Transverse colon (tissue), 4 donors: ENCODE measurements at places on chromosomes 6 and 20.
A peak's percentile ranks its signal among the peaks of the same experiment; 100 is the strongest.

- no peak for DNase-seq
Measured at GRCh38 chr20:19609642-19610223, 148.3 kb upstream of the RIN2 start.

- DNase-seq: no peak
Measured at GRCh38 chr6:91106083-91106482, 519.2 kb upstream of the MAP3K7 start.

DNA sequence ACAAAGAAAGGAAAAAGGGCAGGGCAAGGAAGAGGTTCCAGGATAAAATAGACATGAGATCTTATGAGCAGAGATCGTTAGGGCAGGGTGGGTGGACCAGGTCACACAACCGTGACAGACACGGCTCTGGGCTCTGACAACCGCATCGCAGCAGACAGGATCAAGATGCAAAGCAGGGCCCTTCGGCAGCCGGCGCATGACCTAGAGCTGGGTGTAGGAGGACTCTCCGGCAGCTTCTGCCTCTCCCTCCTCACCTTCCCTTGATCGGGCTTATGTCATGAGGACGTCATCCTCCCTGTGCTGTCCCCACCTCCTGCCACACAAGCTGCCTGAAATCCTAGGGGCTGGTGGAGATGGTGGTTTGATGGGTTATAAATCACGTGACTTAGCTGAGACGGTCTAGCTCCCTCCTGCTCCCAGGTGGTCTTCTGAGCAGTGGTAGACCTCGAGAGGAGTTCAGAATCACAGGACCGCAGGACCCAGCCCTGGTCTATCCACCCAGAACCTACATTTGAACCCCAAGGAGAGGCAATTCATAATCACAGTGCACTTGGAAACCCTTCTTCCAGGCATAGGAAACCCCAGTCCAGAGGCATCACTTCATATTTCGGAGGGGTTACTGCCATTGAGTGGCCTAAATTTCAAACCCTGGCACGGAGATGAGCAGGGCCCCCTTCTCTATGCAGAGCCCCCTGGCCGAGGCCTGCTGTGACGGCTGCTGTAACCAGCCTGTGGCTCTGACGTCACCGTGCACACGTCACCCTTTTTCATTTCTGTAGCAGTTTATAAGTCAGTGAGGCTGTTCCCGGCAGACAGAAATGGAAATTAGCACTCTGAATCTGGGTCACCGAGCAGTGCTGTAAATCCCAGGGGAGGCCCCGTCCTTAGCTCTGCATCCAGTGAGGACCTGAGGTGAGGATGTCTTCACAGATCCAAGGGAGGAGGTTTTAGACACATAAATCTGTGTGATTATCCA is 8.7 kb upstream of the CCR6 start:
- peak; percentile 67 for DNase-seq

DNA sequence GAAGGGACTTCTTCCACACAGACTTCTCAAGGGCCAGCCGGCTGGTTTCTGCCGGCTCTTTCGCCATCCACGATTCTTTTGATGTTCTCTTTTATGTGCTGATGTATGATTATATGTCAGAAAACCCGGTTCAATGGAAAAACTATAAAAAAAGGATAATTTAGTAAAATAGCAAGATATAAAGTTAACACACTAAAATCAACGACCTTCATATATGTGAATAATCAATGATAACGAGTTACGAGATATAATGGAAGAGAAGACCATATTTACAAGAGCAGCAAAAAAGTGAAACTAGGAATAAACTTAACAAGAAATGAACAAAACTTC is 540 bp upstream of the ZSCAN12 start:
- DNase-seq: no peak

DNA sequence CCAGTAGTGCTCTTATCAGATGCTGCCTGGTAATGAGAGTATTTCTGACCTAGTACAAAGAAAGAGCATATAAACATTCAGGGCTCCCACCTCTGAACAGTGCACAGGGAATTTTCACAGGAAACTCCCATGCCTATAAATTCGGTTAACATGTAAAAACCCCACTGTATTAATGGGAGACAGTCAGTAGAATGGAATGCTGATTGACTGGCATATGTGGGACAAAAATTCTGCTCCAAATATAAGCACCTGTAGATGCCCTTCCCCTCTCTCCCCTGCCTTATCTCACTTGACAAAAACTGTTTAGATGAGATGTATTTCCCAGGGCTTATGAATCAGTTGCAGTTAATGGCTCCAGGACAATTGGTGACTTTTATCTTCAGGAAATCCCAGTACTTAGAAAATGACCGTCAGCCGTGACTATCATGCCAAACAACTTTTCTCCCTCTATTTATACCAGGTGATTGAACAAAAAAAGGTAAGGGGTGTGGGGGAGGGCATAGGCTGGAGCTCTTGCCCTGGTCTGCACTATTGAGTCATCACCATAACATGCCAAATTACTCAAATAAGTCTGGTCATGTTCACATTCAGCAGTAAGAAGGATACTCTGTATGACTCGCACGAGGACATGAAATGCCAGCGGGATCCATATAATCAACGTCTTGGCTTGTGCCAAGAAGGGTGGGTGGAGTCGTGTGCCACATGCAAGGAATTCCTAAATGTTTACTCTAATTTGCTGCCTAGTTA is 176.4 kb upstream of the BMP2 start:
- DNase-seq: peak; percentile 48

- no peak for DNase-seq
Measured at GRCh38 chr6:28953585-28954258, 29.9 kb upstream of the TRIM27 start.

- DNase-seq: no peak
Measured at GRCh38 chr6:138234363-138234762, 16.1 kb upstream of the PBOV1 start.

DNA sequence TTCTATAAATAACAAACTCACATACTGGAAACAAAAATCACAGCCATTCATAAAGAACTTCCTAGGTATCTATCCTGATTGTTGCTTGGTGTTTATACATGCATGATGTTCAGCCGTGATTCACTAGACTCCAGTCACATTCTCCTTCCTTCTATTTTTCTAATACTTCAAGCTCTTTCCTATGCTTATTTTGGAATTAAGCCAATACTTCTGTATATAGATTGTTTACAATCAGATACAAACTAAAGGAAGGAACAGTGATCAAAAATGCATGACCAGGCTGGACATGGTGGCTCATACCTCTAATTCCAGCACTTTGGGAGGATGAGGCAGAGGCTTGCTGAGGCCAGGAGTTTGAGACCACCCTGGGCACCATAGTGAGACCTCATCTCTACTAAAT is 377.5 kb upstream of the IRAK1BP1 start:
- DNase-seq: no peak

GRCh38 chr6:138012682-138013081 is 94.5 kb downstream of the PERP start:
- DNase-seq: peak; percentile 23

DNA sequence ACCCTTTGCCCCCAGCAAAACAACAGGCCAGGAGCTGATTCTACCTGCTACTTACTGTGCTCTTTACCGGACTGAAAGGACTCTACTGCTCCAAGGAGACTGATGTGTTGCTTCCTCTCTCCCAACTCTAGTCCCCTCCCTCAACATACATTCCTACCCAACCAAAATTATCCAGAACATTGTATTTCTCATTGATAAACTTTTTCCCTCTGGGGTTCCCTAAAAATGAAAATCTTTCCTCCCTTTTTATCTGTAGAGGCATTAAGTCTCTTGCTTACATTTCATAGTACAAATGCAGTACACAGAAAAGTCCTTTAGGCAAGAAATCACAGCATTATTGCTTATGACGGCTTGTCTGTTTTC is 940 bp upstream of the HS3ST5 start:
- DNase-seq: no peak

DNA sequence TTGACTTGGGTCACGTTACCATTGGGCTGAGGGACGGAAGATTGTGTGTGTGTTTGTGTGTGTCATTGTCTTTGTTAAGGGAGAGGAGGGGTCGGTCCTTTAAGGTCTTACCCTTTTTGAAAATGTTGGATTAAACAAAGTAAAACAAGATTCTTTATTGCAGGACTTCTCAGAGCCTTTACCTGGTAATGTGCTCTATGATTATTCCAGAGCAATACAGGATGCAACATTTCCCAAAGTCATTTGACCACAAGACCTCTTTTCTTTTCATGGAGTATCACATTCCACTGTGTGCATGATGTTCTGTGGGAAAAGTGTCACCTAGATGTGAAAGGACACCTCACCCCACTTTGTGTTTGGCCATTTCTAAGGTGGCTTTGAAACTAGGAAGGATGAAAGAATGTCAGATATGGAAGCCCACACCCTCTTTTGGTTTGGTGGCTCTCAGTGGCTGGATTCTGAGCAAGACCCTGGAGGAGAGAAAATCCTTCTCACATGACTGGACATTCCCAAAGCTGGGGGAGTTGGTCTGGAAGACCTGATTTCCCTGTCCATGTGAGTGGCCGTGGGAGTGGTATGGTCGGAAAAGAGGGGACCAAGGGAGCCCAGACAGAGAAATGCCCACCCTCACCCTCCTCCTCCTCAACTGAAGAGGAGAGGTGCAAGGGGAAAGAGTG is 18.2 kb upstream of the ZNF831 start:
- no peak for DNase-seq

DNA sequence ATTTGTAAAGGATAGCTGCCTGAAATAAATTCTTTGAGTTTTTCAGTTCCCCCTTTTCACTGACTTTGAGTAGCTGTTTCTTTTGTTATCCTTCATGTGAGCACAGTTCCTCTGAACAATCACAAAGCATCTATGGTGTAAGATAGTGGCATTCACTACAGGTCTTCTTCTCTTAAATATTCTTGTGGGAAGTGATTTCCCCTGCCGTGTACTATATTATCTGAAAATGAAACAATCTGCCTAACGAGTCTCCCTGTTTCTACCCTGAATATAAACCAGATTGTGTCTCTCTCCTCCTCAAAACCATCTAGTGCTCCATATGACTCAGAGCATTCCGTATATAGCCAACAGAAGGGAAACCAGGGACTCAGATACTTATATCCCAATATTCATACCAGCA is 380.1 kb upstream of the SOX4 start:
- no peak for DNase-seq

DNA sequence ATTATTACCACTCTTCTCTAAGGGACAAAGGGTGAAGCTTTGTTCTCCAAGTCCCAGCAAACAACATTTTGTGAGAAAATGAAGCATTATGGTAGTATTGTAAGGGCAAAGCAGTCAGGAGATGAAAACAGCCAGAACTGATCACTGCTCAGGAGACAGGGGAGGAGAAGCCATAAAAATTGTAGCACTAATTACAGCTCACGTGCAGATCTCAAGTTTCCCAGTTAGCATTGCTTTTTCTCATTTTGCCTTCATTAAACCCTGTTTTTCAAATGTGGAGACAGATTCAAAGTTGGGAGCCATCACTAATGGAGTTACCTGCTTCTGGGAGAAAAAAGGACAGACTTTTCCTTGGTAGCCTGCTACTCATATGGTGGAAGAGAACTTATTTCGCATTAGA is 210.9 kb upstream of the PDE10A start:
- no peak for DNase-seq

GRCh38 chr20:11159728-11160127 is 485.9 kb upstream of the JAG1 start:
- peak; percentile 13 for DNase-seq

- DNase-seq: no peak
Measured at GRCh38 chr6:128252341-128253176, 267.8 kb downstream of the PTPRK start.

- no peak for DNase-seq
Measured at GRCh38 chr20:50271176-50271575, 80.5 kb downstream of the CEBPB start.

DNA sequence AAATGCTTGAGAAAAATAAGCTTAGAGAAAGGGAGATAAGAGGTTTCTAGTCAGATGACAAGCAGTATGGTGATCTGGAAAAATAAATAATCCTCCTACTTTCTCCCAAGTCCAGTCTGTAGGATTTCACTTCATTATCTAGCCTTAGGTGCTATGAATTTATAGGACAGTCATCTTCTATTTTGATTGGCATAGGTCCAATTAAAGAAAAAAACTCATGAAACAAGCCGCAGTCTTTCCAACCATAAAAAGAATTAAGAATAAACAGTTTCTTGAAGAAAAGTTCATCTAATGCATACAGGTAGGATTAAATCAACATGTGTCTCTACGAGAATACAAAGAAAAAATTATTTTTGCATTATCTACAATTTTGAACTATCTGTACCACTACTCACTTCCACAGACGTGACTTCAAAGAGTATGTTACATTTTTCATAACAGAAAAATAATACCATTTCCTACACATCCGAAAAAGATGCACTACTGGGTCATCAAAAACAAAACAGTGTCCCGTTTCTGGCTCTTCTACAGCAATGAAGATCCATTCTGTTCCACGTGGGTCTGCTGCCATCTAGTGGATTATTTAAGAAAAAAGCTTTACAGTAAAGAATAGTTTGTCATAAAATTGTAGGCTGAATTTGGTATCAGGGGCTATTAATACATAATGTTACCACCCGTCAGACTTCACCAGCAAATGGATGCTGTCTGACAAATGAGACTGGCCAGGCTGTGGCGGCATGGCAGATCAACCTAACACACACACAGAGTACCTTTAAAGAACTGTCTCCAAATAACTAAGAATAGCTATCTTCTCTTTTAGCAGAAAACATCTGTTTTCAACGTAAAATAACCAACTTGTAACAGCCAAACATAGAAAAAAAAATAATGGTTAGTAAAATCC is 28.9 kb downstream of the STX7 start:
- DNase-seq: peak; percentile 13

DNA sequence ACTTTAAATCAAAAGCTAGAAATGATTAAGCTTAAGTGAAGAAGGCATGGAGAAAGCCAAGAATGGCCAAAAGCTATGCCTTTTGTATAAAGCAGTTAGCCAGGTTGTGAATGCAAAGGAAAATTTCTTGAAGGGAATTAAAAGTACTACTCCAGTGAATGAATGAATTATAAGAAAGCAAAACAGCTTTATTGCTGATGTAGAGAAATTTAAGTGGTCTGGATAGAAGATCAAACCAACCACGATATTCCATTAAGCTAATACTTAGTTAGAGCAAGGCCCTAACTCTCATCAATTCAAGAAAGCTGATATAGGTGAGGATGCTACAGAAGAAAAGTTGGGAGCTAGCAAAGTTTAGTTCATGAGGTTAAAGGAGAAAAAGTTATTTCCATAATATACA is 988.5 kb upstream of the ADGRB3 start:
- DNase-seq: no peak

- DNase-seq: peak; percentile 62
Measured at GRCh38 chr6:158060455-158061360, 79.0 kb downstream of the SYNJ2 start.

- no peak for DNase-seq
Measured at GRCh38 chr6:149150801-149151398, 166.6 kb upstream of the TAB2 start.

GRCh38 chr6:63795006-63795405 is 159.4 kb downstream of the PHF3 start:
- DNase-seq: no peak

- DNase-seq: no peak
Measured at GRCh38 chr6:27422651-27423332, 34.2 kb downstream of the ZNF391 start.
